ENCODE measurements at places on chromosomes 6 and 20.
A peak's percentile ranks its signal among the peaks of the same experiment; 100 is the strongest.

DNA sequence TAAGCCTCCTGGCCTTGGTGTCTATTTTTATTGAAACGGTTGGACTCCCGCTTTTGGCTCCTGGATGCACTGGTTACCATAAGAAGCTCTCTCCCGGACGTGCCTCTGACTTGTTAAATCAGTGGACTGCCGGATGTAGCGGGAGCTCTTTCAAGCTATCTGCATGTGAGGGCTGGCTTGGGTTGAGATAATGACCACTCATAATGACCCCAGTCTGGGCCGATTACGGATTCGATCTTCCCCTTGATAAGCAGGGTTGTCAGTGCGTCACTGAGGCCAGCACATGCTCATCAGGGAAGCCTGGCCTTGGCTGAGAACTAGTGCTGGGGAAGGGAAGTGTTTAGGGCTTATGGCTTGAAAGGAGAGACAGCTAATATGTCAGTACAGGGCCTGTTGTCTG, 528.1 kb downstream of the CDH26 start:
- no peak for DNase-seq

GRCh38 chr20:12177657-12178293, 260.1 kb downstream of the BTBD3 start:
- DNase-seq = no peak

DNA sequence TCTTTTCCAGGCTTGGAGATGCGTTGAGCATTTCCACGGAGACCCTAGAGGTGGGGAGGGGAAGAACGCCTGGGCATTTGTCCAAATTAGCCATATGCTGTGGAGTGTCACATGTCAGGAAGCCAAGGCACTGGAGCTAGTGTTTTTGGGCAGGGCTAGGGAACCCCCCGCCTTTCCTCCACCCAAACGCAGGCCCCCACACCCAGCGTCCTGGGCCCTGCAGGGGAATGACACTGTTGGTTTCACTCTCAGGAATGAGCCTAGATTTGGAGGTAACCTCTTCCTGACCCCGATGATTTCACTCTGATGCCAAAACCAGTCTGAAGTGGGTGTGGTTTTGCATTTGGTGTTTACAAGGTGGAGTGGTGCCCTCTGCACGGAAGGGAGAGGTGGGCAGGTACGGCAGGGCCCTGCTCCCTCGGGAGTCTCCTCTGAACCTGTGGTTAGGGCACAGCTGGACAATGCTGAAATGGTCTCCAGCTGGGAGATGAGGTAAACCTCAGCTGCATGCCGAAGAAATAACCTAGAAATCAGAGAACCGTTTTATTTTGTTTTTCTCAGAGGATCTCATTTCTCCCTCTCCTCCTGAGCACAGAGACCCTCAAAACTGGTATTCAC, 29.5 kb downstream of the MTHFD1L start:
- DNase-seq = peak; percentile 66

DNA sequence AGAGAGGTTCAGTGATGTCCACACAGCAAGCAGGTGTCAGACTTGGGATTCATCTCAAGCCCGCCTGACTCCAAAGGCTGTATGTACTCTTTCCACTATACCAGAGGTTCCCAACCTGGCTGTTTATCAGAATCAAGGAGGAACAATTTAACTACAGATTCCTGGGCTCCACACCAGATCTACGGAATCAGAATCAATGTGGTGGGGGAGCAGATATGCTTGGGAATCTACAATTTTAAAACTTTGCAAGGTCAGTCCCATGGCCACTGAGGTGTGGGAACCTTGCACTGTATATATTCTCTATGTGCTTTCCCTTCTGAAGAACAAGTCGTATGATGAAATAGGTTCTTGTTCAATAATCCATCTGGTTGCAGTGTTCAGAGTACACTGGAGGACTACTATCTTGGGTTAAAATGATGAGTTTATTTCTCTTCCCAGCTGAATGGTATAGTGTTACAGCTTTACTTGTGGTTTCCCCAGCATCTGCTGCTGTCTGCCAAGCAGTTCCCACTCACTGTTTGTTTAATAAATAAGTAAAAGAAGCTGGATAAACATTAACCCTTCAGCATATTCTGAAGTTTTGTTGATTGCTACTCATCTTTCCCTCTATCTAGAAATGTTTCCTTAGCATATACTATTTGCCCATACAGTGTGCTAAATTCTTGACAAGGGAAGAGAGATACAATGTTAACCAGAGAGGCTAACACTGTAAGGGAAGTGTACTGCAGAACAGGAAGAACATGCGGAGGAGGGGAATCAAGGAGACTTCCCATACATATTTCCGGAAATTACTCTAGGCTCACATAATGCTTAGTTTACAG, 9.9 kb downstream of the TTI1 start:
- peak; percentile 74 for DNase-seq

DNA sequence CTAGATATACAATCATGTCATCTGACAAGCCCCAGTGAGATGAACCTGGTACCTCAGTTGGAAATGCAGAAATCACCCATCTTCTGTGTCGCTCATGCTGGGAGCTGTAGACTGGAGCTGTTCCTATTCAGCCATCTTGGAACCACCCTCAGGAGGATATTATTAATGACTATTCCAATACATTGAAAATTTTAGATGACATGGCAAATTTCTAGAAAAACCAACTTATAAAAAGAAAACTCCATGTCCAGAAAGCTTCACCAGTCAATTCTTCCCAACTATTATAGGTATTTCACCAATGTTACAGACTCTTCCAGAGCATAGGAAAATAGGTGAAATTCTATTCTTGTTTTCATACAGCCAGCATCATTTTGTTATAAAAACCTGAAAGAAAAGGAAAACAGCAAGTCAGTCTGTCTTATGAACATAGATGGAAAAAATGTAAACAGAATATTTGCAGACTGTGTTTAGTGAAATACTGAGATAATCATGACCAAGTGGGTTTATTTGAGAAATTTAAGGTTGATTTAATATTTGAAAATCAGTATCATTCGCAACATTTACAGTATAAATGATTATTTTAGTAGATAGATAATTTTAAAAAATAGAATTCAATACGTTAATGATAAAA, 43.3 kb downstream of the ATRN start:
- DNase-seq = no peak

DNA sequence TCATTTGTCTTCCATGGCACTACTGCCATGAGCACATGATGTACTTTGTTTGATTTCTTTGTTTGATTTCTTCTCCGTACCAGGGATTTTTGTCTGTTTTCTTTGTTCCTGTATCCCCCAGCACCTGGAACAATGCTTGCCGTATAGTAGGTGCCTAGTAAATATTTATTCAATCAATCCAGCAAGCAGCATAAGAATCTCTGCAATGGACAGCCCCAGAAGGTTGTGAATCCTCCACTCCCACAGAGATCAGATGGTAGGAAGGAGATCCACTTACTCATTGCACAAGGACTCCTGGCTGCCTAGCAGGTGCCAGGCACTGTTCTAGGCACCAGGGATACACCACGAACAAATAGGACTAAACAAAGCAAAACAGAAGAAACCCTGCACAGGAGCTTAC, 6.7 kb upstream of the SYNJ2 start:
- no peak for DNase-seq

GRCh38 chr6:110826236-110827129, 11.2 kb upstream of the CDK19 start:
- DNase-seq = no peak

DNA sequence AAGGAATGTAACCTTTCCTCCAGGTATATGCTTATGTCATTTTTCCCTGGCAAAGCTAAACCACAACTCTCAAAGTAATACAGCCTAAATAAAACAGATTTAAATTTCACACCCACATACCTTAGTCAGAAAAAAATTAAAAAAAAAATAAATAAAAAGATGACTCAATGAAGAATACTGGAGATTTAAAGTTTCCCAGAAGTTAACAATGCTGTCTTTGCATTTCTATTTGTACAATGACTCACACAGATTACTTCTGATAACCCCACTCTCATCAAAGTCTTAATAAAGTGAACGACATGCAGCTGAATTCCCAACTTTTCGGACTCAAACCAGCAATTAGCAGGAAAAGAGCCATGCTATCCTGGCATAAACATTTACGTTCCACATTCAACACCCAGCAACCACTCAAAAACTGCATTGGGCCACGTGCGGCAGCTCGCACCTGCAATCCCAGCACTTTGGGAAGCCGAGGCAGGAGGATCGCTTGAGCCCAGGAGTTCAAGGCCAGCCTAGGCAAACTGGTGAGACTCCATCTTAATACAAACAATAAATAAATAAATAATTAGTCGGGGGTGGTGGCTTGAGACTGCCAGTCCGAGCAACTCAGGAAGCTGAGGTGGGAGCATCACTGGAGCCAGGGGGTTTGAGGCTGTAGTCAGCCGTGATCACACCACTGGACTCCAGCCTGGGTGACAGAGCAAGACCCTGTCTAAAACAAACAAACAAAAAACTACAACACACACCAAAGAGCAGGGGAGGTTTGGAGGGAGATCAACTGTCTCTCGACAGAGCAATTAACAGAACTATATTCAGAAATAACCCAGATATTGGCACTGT, 130.5 kb downstream of the WDR27 start:
- peak; percentile 79 for DNase-seq

DNA sequence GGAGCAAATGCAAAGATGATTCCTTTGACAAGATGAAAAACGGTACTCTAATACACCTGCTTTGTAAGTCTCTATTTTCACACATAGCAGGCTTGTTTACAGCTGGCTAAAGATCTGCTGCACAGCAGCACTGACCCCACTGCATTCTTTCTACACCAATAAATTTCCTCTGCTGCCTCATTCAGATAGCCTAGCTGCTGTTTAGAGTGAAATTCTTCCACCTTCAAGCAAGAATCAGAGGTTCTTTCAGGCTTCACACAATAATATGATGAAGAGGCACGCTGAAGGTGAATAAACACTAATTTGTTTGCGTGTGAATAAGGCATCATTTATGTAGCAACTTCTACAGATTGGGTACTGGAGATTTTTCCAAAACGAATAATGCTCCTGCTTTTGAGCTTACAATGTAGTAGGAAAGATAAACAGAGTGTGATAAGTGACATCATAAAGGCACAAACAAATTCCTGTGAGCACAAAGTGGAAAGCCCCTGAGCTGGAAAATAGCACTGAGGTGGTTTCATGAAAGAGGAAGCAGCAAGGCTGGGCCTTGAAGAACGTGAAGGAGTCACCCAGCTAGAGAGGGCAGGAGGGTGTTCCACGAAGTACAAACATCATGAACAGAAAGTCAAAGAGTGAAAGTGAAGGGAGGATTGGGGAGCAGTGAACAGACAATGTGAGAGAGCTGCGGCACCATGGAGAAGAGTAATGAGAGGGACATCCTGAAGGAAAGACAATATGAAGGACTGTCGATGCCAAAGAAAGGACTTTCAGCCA, 543.4 kb downstream of the CD83 start:
- DNase-seq = no peak

GRCh38 chr6:131281471-131282270, 146.4 kb downstream of the AKAP7 start:
- DNase-seq = peak; percentile 7

- DNase-seq = no peak
These were observed 18.3 kb downstream of the ZNF831 start for GRCh38 chr20:59181936-59182335.

GRCh38 chr20:59152559-59153354, 10.9 kb upstream of the ZNF831 start:
- DNase-seq = no peak

Measured in fibroblast of skin of right quadriceps (primary cell).